ENCODE measurements at places on chromosomes 16 and 17.

DNA sequence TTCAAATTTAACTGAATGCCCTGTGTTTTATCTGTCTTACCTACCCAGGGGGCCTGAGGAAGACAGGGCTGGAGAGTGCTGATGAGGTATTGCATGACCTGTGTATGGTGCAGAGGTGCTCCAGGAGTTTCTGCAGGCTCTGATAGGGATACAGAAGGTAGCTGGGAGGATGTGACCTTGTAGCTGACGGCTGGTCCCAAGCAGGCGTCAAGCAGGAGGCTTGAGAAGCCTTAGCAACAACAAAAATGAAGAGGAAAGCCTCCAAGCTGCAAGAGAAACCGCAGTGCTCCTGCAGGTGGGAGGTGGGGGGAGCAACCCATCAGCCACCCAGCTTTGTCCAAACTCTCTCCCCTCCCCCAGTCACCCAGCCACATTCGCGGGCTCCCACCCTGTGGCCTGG lies 40.4 kb downstream of the LAT start:
- no peaks in the 10 kb centered on the region for H3K36me3 ChIP-seq
- H3K27ac ChIP-seq = no peak overlapping the region
- DNase-seq = no peak
- H3K27me3 ChIP-seq = no peaks in the 10 kb centered on the region

DNA sequence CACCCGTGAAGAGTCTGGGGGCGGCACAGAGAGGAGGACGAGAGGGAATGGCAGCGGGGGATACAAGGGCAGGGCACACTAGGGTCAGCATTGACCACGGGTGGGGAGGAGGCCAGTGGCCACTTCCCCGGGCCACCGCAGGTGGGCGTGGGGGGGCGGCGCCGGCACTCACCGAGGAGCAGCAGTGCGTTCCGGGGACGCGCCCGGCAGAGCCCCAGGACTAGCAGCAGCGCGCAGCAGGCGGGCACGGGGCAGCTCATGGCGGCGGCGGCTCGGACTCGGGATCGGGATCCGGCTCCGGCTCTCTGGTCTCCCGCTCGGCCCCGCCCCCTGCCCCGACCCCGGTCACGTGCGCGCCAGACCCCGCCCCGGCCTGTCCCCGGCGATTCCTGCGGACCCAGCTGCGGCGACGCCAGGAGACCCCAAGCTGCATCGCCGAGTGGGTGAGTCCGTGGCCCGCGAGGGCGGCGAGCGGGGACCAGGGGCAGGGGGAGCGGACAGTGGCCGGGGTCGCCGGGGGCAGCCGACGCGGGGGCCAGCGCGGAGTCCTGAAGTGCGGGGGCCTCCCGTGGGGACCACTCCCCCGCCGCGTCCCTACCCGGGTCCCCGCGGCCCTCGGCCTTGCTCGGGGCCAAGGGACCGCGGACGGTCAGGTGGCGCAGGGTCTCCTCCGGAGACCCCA lies at the start of the genes SGSH and SLC26A11:
Gene SGSH (minus strand): TSS at position 280 of the 682 bp plus-strand sequence. CDS start 20 bp downstream, at position 260.
Gene SLC26A11 (plus strand): TSS at position 374 of the 682 bp plus-strand sequence. CDS start 1,134 bp downstream, outside the sequence.
- H3K36me3 ChIP-seq = no peaks in the 10 kb centered on the region
- peak within 1 kb of the TSS; percentile 64 for H3K4me3 ChIP-seq
- H3K4me1 ChIP-seq = no peaks in the 10 kb centered on the region
- H3K27me3 ChIP-seq = no peaks in the 10 kb centered on the region
- H3K27ac ChIP-seq = peak within 1 kb of the TSS; percentile 71

- peaks cover 7% of the 10 kb centered on the region for H3K4me1 ChIP-seq
- H3K27me3 ChIP-seq = no peaks in the 10 kb centered on the region
- H3K27ac ChIP-seq = no peak overlapping the region
- no peak overlapping the region for H3K4me3 ChIP-seq
- no peak for DNase-seq
These were observed 8.4 kb upstream of the PLK1 start for GRCh38 chr16:23670137-23670776.

DNA sequence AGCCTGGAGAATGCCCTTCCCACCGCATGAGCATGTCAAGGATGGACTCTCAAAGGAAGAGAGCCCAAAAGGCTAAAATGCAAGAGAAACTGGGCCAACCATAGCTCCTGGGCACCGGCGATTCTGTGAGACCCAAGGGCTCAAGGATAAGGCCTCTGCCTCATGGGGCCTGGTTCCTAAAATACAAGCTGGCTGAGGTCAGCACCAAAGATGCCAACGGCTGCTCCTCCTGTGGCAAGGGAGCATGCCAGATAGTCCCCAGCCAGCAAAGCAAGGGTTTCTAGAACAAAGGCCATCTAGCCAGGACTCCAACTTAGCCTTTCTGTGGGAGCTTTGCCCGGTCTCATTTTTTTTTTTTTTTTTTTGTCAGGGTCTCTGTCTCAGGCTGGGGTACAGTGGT lies 20.1 kb downstream of the GPRC5B start:
- H3K27me3 ChIP-seq = no peaks in the 10 kb centered on the region
- peaks cover 16% of the 10 kb centered on the region for H3K36me3 ChIP-seq
- no peak overlapping the region for H3K27ac ChIP-seq
- no peaks in the 10 kb centered on the region for H3K4me1 ChIP-seq
- DNase-seq = no peak
- H3K4me3 ChIP-seq = no peak overlapping the region

DNA sequence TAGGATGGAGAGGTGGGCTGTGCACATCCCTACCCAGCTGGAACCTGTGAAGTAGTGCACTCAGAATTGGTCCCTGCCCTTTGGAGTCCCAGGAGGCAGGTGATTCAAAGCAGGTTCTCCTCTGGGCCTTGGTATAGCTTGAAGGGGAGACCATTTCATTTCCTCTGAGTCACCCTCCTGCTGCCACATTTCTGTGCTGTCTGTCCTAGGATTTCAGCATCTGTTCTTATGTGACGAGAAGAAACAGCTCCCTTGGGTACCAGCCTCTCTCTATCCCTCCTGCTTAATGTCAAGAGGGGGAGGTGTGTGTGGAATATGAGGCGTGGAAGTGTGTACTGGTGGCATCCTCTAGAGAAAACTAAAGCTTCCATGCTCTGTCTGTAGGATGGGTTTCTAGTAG lies 5.0 kb upstream of the NFE2L1 start:
- H3K27ac ChIP-seq = no peak overlapping the region
- peaks cover 14% of the 10 kb centered on the region for H3K4me1 ChIP-seq
- DNase-seq = no peak
- no peaks in the 10 kb centered on the region for H3K36me3 ChIP-seq

DNA sequence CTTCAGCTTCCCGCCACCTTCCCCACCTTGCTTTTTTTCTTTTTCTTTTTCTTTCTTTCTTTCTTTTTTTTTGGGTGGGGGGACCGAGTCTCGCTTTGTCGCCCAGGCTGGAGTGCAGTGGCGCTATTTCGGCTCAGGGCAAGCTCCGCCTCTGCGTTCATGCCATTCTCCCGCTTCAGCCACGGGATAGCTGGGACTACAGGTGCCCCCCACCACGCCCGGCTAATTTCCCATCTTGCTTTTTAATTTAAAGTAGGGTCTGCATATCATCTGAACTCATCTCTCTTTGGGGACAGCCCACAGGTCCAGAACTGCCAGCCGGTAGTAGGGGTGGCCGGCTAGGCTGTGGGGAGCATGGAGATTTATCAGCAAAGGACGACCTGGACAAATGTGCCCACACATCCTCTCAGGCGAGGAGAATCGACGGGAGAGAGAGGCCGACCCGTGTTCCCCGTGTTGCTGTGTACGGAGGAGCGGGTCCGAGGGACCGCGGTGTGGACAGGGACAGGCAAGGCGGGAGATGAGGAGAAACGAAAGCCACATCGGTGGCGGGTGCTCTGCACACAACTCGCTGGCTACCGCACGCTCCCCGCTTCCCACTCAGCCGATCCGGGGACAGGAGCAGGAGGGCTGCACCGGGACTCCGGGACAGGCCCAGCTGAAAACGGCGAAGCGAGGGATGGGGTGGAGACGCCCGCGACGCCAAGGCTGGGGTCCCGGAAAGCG lies 2.4 kb downstream of the MT1M start:
- no peak overlapping the region for H3K4me3 ChIP-seq
- no peaks in the 10 kb centered on the region for H3K36me3 ChIP-seq
- DNase-seq = no peak
- H3K4me1 ChIP-seq = peaks cover 12% of the 10 kb centered on the region
- H3K27ac ChIP-seq = no peak overlapping the region

DNA sequence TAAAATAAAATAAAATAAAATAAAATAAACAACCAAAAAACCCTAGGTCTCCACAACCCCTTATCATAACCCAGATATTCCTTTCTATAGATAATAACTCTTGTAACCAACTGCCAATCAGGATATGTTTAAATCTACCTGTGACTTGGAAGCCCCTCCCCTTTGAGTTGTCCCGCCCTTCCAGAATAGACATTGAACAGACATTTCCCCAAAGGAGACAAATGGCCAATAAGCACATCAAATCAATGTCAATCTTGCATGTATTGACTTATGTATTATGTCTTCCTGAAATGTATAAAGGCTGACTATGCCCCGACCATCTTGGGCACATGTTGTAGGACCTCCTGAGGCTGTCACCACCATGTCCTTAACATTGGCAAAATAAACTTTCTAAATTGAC lies 1.5 kb upstream of the MAPK7 start:
- H3K4me3 ChIP-seq = peak overlapping the region; percentile 94
- peaks cover 12% of the 10 kb centered on the region for H3K36me3 ChIP-seq
- H3K27ac ChIP-seq = peak overlapping the region; percentile 89
- no peak for DNase-seq
- H3K4me1 ChIP-seq = peaks cover 7% of the 10 kb centered on the region

GRCh38 chr17:73316919-73317505 lies 5.2 kb upstream of the CDC42EP4 start:
- no peak for DNase-seq
- H3K4me3 ChIP-seq = no peak overlapping the region

GRCh38 chr17:77890771-77891170 lies 67.7 kb upstream of the TNRC6C start:
- H3K4me1 ChIP-seq = no peaks in the 10 kb centered on the region
- H3K27ac ChIP-seq = no peak overlapping the region
- no peaks in the 10 kb centered on the region for H3K27me3 ChIP-seq
- DNase-seq = no peak
- H3K4me3 ChIP-seq = no peak overlapping the region

GRCh38 chr16:28982418-28982817 lies 2.4 kb upstream of the LAT start:
- H3K4me1 ChIP-seq = no peaks in the 10 kb centered on the region
- no peak overlapping the region for H3K27ac ChIP-seq
- no peak overlapping the region for H3K4me3 ChIP-seq
- no peaks in the 10 kb centered on the region for H3K27me3 ChIP-seq
- peaks cover 17% of the 10 kb centered on the region for H3K36me3 ChIP-seq
- no peak for DNase-seq

GRCh38 chr17:73030501-73030921 lies 62.0 kb downstream of the SLC39A11 start:
- H3K4me3 ChIP-seq = no peak overlapping the region
- no peaks in the 10 kb centered on the region for H3K36me3 ChIP-seq
- peaks cover 5% of the 10 kb centered on the region for H3K4me1 ChIP-seq
- DNase-seq = peak; percentile 65
- no peaks in the 10 kb centered on the region for H3K27me3 ChIP-seq

DNA sequence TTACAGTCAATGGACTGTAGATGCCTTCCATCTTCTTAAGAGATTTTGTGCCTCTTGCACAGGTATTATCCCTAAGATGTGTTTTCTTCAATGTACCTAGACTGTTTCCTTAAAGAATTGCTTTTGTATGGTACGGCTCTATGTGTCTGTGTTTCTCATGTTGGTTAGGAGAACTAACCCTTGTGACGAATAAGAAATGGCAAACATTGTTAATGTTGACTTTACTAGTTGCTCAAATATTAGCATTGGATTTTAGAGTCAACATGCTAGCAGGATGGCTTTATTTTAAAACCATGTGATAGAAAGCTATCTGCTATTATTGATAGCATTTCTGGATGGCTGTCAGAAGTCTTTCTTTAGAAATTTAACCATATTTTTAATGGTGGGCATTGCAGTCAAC lies 34.5 kb downstream of the WWOX start:
- H3K4me1 ChIP-seq = peaks cover 8% of the 10 kb centered on the region
- no peak overlapping the region for H3K27ac ChIP-seq

DNA sequence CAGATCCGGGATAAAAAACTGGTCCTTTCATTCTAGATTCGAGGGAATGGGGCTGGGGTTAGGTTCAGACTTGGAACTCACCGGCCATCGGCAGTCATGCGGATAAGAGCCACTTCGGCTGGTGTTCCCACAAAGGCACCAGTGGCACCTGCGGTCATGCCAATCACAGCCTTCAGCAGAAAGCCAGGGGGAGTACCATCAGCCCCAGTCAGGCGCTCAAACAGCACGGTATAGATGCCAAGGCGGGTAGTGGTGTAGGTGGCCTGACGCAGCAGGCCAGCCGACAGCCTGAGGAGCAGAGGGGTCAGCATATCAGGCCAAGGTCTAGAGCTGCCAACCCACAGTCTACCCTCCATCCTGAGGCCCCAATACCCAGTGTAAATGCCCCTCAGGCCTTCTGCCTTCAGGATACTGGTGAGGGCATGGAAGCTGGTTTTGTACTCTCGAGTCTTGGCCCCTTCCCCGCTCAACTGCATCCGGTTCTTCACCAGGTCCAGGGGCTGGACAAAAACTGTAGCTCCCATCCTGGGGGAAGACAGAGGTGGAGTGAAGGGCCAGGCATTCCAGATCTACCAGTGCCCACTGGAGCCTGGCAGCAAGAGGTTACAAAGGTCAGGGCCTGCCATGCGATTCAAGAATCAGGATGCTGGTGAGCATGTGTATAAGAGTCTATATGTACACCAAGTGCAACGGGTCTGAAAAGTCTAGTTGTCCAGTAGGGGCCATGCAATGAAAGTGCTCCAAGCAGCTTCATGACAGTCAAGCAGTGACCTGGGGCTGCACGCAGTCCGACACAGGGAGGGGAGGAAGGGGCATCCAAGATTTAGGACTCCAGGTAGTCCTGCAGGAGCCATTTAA lies 929 bp downstream of the SLC25A11 start:
- DNase-seq = no peak
- peak overlapping the region; percentile 77 for H3K4me3 ChIP-seq
- H3K27me3 ChIP-seq = no peaks in the 10 kb centered on the region
- H3K36me3 ChIP-seq = no peaks in the 10 kb centered on the region
- peak overlapping the region; percentile 91 for H3K27ac ChIP-seq

GRCh38 chr17:68047153-68047846 lies 11.8 kb downstream of the KPNA2 start:
- no peaks in the 10 kb centered on the region for H3K4me1 ChIP-seq
- no peaks in the 10 kb centered on the region for H3K36me3 ChIP-seq
- no peak for DNase-seq
- no peak overlapping the region for H3K27ac ChIP-seq
- H3K27me3 ChIP-seq = no peaks in the 10 kb centered on the region

- no peak overlapping the region for H3K27ac ChIP-seq
- H3K27me3 ChIP-seq = no peaks in the 10 kb centered on the region
- H3K36me3 ChIP-seq = no peaks in the 10 kb centered on the region
- DNase-seq = no peak
- H3K4me3 ChIP-seq = no peak overlapping the region
- peaks cover 9% of the 10 kb centered on the region for H3K4me1 ChIP-seq
These were observed 183.5 kb downstream of the SEC14L1 start for GRCh38 chr17:77324227-77324626.

- no peak overlapping the region for H3K27ac ChIP-seq
- H3K27me3 ChIP-seq = no peaks in the 10 kb centered on the region
- H3K4me3 ChIP-seq = no peak overlapping the region
- DNase-seq = no peak
- no peaks in the 10 kb centered on the region for H3K36me3 ChIP-seq
- H3K4me1 ChIP-seq = peaks cover 6% of the 10 kb centered on the region
These were observed 29.4 kb downstream of the TOM1L2 start for GRCh38 chr17:17942846-17943245.
